ENCODE measurements at places on chromosomes 6 and 20. TPM values are rescaled to one million over a fixed set of nuclear protein-coding genes. Genes with fewer than 3 reads are reported as not detected.
A peak's percentile ranks its signal among the peaks of the same experiment; 100 is the strongest.

GRCh38 chr6:44050872-44051505, 76.3 kb downstream of the MRPL14 start:
- DNase-seq, result no peak

GRCh38 chr6:139017227-139017626, 11.3 kb upstream of the ABRACL start:
- no peak for DNase-seq

OR2J2 gene
- not detected for total RNA-seq

NRN1 gene
- 9.8 TPM for total RNA-seq

- DNase-seq, result no peak
Measured at GRCh38 chr6:156752666-156753301, 24.4 kb upstream of the ARID1B start.

DNA sequence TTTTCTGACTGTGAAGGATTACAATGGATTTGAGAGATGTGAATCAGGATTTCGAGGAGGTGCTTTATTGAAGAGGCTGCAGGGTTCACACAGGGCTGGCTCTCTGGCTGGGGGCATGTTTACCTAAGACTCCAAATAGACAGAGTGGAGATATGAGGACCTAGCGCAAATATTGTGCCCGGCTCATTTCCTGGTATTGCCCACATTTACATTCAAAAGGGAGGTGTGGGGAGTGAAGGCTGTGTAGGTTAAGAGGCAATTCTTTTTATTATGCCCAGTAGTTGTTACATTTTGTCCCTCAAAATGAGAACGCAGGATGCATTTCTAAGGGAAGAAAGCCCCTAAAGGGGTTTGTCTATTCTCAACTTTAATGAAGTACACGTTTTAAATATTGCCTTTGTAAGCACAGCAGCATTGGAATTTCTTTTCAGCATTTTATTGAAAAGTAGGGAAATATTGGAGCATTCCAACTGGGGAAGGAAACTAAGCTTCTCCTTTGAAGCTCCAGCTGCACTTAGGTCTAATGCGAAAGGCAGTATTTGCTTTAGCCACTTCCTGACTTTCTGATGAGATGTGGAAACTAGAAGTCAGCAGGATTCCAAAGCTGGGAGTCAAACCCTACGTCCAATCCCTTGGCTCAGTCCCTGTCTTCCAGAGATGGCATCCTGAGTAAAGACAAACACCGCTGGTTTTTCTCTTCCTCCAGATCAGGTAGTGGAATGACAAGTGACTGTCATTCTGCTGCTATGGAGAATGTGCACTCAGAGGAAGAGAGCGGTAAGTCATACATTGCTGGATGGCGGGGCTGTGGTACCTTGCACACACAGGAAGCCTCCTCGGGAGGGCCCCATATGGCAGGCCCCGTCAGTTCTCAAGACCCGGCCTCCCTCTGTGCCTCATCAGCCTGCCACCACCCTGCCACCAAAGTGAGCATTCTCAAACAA, 70.7 kb downstream of the MYB start:
- no peak for DNase-seq

GRCh38 chr20:63082308-63082938, 75.7 kb upstream of the BHLHE23 start:
- no peak for DNase-seq

- no peak for DNase-seq
Measured at GRCh38 chr6:27836783-27837624, 75.2 kb downstream of the OR2B2 start.

OPRM1 gene
- total RNA-seq, result 0.98 TPM

- DNase-seq, result peak; percentile 90
Measured at GRCh38 chr6:41939176-41939847, 2.3 kb downstream of the CCND3 start.

GRCh38 chr6:43367245-43367984, 2.0 kb downstream of the ZNF318 start:
- no peak for DNase-seq

KCNK17 gene
- not detected for total RNA-seq

DNA sequence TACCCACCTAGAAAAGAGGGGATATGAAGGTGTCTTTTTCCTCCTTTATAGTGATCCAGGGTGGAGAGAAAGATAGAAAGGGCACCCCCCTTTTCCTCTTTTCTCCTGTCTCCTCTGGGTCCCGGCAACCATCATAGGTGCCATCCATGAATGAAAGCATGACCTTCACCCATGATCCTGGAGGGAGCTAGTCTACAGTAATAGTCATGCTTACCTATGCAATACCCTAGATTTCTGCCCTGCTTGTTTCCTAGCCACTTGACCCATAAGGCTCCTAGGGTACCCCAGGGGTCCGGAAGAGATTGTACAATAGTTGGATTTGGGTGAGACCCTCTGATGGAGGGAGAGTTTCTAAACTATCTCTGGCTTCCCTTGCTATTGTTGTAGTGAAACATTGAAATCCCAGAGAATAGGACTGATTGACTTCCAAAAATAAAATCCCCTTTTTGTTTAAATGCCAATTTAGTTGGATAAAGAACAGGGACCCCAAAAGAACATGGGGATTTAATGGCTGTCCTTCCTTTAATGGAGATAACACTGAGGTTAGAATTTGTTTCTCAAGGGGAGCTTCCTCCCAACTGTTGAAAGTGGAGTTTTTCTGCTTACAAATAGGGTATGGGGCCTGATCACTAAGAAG, 366.8 kb upstream of the KHDRBS2 start:
- DNase-seq, result no peak

ZNF165 gene
- total RNA-seq, result 3.7 TPM

DNA sequence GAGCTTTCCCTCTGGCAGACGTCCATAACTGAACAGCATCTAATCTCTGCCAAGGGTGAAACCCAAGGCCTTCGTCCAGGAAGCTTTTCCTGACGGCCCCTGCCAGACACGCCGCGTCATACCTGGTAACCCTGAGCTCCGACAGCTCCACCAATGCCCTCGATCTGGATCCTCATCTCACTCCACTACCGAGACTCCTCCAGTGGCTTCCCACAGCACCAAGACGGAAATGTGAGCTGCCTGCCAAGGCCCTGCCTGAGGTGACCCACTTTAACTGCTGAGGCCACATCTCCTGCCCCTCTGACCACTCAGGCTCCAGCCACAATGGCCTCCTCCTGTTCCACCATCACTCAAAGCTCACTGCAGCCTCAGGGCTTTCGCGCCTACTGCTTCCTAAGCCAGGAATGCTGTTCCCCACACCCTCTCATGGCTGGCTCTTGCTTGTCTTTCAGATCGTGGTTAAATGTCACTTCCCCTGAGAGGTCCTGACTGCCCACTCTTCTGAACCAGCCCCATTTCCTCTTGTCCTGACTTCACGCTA, 143.2 kb downstream of the PREX1 start:
- no peak for DNase-seq

GRCh38 chr6:44071670-44072451, 55.4 kb downstream of the MRPL14 start:
- DNase-seq, result no peak

ENPP4 gene
- 4.4 TPM for total RNA-seq

DNA sequence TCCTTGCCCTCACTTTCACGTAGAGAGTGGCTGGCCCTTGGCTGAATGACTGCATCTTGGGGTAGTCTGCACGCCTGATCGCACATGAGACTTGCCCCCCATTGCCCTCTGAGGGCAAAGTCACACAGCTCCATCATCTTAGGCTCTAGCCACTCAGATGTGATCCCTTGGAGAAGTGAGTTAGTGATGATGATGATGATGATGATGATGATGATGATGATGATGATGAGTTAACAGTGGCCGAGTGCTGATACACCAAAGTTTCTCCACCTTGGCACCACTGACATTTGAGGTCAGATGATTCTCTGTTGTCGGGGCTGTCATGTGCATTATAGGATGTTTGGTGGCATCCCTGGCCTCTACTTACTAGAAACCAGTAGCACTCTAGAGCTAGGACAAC, 84.0 kb downstream of the PREX1 start:
- DNase-seq, result no peak

ANKEF1 gene
- 4.2 TPM for total RNA-seq

- DNase-seq, result no peak
Measured at GRCh38 chr6:36570264-36570663, 23.0 kb upstream of the STK38 start.

CNBD2 gene
- total RNA-seq, result 2.7 TPM

GRCh38 chr20:44028003-44028730, 113.5 kb downstream of the TOX2 start:
- peak; percentile 72 for DNase-seq

- no peak for DNase-seq
Measured at GRCh38 chr6:84422380-84422968, 195.0 kb upstream of the CEP162 start.

TOMM34 gene
- 16.2 TPM for total RNA-seq

GRCh38 chr6:23531666-23532065, 594.3 kb upstream of the NRSN1 start:
- DNase-seq, result no peak

- no peak for DNase-seq
Measured at GRCh38 chr20:8718279-8718678, 350.6 kb upstream of the PLCB4 start.

DNA sequence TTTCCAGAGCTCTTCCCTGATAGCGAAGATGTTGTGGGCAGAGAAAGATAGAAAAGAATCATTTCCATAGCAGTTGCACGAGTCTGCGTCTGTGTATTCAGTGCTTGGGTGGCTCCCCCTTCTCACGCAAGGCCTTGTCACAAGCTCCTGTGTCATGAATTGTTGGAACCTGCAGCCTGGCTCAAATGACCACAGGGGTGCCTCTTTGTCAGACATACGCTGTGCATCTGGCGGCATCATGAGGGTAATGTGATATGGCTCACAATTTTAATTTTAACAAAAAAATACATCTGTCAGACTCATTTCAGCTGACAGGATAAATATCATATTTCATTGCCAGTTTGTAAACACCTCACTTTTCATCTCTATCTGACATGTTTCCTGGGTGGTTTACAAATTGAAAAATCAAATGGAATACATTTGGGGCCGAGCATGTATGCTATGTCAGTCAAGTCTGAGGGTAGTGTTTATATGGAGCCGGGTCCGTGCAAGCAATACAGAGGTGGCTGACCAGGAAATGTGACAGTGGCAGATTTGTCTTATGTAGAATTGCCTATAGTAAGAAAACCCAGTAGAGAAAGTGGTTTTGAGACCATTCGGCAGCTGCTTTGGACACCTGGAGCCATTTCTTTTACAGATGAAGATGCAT, 90.9 kb downstream of the CAP2 start:
- DNase-seq, result peak; percentile 16

DNA sequence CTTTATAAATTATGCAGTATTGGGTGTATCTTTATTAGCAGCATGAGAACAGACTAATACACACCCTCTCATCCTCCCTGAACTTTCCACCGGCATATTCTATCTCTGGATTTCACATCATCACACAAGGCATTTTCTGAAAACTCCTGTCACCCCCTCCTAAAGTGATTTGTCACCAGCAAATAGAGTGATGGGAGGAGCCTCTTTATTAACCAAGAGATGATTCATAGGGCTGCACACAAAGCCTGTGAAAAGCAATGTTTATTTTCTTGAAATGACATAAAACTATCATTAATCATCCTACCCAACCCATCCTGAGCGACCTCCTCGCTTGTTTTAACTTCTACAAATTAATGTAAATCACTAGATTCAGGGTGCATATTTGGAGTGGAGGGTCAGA, 394.7 kb upstream of the SULF2 start:
- DNase-seq, result no peak

DNA sequence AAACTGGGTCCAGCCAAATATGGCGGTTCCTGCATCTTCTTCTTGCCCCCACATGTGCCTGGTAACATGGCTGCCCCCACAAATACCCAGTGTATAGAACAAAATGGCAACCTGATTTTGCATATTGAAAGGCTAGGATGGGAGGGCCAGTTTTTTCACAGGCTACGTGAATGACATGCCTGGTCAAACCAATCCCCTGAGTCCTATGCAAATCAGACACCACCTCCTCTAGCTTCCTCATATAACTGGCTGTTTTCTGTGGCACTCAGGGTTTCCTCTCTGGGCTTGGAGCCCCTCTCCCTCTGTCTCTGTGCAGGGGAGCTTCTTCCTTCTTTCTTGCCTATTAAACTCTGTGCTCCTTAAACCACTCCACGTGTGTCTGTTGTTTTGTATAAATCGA, 372.1 kb downstream of the KIF16B start:
- DNase-seq, result no peak

- no peak for DNase-seq
Measured at GRCh38 chr20:20085071-20085470, 32.7 kb downstream of the CFAP61 start.

DNA sequence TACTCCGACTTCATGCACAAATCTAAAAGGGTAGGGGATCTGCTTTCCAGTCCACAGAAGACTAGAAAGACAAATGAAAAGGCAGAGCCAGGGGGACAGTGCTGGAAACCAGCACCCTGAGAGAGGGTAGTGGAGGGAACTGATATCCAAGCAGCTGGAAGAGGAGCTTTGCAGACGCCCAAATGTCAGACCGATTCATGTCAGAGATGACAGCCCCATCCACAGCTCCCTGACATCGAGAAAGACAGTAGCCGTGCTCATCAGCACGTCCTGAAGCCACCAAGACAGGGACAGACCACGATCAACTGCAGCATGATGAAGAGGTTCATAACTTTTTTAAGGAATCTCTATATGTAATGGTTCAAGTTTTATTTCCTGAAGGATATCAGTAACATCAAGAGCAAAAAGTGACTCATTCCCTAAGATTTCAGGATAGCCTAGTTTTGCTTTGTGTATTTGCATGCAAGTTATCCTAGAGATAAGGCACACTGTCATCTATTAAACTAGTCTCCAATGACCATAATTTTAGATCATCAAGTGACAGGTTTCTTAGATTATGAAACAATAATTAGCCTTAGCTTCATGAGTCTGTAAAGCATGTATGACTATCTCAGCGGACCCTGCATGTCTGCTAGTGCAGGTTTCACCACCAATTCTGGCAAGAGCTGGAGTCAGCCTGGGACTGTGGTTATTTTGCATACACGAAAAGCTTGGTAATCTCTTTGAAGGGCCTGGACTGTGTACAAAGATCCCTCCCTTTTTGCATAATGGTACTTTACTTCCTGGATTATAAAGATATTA, 43.0 kb downstream of the PRDM1 start:
- no peak for DNase-seq

DNA sequence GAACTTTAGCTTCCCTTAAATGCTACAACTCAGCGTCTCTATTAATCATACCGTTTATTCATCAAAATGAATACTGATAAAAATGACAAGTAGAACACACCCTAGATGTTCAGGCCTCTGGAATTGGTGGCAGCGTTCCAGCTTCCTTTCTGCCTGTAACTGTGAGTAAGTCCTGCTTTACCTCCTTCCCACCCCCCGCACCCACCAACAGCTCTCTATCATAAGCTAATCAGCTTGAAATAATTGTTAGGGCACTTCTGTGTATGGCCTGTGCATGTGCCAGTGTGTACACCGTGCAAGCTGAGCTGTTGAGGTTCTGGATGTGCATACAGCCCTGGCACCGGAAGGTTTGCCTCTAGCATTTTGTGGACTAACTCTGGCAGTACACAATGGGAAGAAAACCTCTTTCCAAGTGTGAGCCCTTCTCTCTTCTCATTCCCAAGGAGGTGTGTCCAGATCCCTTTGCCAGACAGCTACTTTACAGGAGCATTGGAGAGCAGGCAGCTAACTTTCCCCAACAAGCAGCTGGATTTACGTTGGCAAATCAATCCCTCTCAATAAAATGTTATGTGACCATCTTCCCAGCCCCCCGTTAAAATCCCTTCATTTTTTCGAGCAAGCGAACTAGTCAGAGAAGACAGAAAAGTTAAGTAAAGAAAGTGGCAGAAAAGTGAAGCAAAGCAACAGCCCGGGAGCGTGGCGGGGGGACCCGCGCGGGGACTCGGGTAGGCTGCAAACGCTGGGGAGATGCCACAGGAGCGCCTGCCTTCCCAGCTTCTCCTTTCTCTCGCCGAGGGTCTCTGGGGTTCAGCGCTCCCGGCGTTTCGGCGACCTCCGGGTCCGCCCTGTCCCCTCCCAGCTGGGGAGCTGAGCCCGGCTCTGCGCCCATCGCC, 803 bp upstream of the ADGRG6 start:
- DNase-seq, result no peak
